ENCODE measurements at places on chromosomes 11 and 22.

GRCh38 chr11:115642660-115643059 lies 138.4 kb upstream of the CADM1 start:
- no peak for DNase-seq

GRCh38 chr11:18100926-18101656 lies 4.8 kb downstream of the SAAL1 start:
- DNase-seq = no peak

DNA sequence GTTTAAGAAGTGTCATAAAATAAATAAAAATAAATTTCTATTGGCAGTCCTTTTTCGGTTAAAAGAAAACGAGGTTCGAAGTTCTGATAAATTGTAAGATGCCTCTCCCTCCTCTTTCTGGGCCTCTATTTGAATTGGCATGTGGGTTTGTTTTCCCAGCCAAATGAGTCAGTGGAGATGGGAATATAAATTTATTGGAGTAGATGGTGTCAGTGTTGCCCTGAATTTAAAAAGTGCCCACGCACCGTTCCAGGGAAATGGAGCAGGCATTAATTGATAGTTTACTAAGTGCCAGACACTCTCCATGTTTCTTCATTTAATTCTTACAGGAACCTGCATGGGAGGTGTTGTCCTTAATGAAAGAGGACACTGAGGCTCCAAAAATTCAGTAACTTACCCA lies 119.2 kb downstream of the FEZ1 start:
- no peak for DNase-seq

DNA sequence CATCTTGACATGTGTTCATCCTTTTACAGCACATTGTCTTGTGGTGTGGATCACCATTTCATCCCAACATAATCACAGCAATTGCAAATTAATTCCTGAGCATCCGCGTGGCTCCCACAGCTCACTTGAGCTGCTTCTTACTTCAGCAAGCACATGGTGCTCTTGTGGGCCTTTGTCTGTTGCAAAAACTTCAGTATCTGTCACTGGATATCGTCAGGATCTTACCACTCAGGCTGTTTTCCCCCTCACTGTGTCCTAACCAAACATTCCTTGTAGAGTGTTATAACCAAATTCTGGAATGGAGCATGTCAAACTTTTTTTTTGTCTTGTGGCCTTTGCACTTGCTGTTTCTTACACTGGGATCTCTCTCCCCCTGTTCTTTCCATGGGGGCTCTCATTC lies 683.1 kb upstream of the ARHGAP42 start:
- DNase-seq = no peak

- no peak for DNase-seq
Measured at GRCh38 chr11:69292221-69292648, 1.7 kb upstream of the MYEOV start.
